ENCODE measurements at places on chromosomes 16 and 17.
A peak's percentile ranks its signal among the peaks of the same experiment; 100 is the strongest.

DNA sequence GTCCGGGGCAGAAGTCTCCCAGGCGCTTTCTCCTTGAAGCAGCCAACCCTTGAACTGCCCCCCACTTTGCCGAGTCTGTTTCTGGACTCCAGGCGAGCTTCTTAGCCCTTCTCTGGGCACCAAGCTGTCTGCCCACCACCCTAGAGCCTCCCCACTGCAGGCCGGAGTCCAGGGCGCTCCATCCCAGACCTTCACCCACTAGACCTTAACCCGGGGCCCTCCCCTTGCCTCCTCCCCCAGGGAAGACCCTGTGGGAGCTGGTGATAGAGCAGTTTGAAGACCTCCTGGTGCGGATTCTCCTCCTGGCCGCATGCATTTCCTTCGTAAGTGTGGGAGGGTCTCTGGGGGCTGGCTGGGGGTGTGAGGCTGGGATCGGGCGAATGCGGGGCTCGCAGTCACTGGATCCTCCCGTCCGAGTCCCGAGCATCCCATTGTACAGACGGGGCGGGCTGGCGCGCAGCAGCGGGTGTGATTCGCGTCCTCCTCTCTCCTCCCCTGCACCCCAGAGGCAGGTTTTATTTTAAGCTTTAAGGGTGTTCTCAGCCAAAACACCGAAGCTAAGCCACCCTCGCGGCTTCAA, 1.1 kb downstream of the ATP2A1 start:
- peak; percentile 70 for DNase-seq

- no peak for DNase-seq
Measured at GRCh38 chr16:75593825-75594820, 27.9 kb downstream of the GABARAPL2 start.

DNA sequence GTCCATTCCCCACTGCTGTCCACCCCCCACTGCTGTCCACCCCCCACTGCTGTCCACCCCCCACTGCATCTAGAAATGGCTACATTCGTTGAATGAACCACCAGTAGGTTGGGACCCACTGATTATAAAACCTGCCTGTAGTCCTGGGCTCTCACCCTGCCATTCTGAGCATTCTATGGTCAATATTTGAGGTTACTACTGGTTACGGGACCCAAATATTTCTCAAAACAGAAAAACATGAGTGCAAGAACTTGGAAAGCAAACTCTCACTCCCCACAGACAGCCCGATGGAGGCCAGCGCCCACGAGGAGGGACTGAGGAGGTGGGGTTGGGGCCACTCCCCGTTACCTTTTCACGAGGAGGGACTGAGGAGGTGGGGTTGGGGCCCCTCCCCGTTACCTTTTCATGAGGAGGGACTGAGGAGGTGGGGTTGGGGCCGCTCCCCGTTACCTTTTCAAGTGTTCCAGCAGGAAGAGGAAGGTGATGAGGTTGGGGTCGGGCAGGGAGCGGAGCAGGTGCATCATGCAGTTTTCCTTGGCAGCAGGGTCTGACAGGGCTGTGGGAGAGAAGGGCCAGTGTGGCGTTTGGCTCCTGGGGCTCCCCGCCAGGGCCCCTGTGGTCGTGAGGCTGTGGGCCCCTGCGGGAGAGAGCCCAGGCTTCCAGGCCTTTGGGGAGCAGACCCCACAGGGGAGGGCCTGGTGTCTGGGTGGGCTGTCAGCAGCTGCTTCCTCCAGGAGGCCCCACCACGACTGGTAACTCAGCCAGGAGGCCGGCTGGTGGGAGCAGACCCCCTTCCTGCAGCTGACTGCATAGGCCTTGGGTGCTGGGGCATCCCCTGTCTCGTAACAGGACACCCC, 12.5 kb downstream of the TIMM22 start:
- no peak for DNase-seq

DNA sequence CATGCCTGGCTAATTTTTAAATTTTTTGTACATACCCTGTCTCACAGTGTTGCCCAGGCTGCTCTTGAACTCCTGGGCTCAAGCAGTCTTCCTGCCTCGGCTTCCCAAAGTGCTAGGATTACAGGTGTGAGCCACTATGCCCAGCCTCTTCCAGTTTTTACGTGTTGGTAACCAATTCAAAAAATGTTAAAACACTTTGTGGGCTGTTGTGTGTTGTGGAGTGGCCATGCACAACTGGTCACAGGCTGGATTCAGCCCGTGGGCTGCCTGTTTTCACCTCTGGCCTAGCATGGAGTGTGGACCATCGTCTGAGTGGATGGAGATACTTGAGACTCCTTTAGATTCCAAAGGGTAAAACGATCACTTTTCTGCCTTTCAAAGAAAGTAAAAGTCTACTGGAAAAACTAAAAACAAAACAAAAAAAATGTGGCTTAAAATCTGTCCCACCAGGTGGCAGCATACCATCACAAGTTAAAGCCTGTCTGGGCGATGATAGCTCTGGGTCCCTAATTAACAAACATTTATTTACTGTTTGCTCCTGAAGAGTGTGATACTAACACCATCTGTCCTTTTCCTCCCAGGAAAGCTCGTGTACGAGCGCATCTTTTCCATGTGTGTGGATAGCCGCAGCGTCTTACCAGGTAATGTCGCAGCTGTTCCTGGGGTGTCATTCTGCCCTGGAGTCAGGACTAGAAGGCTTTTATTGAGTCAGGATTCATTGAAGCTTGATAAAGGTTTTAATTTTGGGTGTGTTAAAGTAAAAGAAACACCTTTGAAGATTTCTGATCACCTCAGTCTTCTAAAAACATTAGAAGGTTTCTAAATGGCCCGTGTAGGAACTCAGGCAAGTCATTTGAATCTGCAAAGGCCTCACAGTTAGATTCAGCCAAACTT, 45.8 kb downstream of the VPS35L start:
- DNase-seq, result peak; percentile 5

- DNase-seq, result no peak
Measured at GRCh38 chr17:57636985-57637665, 108.0 kb downstream of the CCDC182 start.

DNA sequence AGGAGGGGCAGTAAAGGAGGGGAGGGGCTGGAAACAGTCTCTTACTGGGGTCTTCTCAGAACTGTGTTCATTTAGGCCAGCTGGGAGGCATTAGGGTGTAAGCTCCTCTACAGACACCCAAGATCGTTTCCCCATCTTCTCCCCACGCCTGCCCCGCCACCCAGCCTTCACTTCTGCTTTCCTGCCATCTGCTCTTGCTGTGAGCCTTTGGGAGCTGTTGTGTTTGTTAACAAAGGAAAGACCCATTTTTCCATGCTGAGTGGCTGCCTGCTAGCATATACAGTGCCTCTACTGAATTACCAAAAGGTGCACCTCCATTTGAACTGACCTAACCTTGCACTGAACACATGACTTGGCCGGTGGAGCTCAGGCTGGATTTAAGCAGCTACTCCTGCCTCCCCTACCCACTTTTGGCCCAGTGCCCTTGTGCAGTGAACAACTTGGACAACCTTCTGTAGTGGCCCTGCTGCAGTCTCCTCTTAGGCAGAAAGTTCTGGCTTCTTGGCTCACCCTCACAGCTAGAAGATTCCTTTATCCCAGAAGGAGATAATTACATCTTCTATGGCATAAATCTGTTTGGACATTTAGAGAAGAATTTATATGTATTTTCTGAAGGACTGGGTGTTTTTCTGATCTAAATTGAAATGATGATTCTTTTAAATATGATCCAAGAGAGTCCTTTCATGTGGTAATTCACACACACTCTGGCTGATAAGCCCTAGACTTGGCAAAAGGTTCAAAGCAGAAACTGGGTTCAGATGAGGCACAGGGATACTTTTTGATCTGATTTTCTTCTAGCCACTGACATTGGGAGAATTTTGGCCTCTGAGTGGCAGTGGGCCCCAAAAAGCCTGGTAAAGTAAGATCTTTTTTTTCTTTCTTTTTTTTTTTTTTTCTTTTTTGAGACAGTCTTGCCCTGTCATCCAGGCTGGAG, 81.9 kb upstream of the HNF1B start:
- DNase-seq, result no peak

GRCh38 chr16:69188236-69188549, 1.2 kb downstream of the SNTB2 start:
- DNase-seq, result no peak

- no peak for DNase-seq
Measured at GRCh38 chr16:11836650-11837244, 14.6 kb downstream of the RSL1D1 start.

DNA sequence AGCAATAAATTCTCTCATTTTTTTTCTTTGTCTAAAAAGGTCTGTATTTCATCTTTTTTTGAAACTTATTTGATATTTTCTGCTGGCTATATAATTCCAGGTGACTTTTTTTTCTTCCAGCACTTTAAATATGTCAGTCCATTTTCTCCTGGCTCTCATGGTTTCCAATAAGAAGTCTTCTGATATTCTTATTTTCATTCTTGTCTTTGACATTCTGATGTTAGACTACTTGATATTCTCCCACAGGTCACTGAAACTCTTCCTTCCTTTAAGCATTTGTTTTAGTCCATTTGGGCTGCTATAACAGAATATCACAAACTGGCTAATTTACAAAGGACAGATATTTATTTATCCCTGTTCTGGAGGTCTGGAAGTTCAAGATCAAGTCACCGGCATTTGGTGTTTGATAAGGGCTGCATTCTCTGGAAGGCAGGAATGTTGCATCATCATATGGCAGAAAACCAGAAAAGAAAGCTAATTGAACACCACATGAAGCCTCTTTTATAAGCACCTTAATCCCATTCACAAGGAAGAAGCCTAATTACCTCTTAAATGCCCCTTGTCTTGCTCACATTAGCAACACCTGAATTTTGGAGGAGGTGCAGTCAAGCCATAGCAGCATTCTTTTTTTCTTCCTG, 242.1 kb upstream of the TNRC6C start:
- no peak for DNase-seq

DNA sequence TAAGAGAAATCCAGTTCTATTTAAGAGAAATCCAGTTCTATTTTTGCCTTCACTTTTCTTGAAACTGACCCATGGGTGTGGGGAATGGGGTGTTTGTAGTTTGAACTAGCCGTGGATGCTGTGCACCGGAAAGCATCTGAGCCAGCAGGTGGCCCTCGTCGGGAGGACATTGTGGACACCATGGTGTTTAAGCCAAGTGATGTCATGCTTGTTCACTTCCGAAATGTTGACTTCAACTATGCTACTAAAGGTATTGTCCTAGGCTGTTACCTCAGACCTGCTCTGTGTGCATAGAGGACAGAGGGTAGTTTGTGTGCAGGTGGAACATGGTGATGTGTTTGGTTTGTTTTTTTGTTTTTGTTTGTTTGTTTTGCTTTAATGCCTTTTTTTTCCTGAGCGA, 3.3 kb downstream of the ATXN2L start:
- DNase-seq, result peak; percentile 33

GRCh38 chr17:13478326-13478830, 123.4 kb downstream of the HS3ST3A1 start:
- no peak for DNase-seq

DNA sequence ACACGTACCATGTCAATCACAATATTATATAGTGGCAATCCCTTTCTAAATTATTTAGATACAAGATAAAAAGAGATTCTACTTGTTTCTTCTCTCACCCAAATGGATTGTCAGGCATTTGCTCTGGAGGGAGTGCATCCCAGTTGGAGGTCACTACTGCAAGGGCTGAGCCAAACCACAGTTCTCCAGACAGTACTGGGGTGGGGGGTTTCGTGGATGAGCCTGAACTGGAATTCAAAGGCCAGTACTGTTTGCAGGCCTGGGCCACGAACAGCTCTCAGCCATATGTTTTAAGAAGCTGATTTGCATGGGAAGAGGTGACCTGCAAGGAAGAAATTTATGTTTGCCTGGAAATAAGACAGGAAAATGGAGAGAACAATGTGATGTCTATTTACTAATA, 314.9 kb downstream of the PMP22 start:
- DNase-seq, result no peak

- no peak for DNase-seq
Measured at GRCh38 chr17:43974382-43975266, 20.9 kb upstream of the PYY start.

GRCh38 chr17:40192961-40193360, 15.7 kb downstream of the RAPGEFL1 start:
- no peak for DNase-seq

- DNase-seq, result no peak
Measured at GRCh38 chr16:31149332-31149731, 534 bp downstream of the PRSS36 start.

GRCh38 chr17:382644-383533, 30.3 kb upstream of the RPH3AL start:
- no peak for DNase-seq

- DNase-seq, result no peak
Measured at GRCh38 chr16:12170103-12171040, 193.8 kb downstream of the SNX29 start.

GRCh38 chr16:78794581-78795250, 695.3 kb downstream of the WWOX start:
- DNase-seq, result no peak

- no peak for DNase-seq
Measured at GRCh38 chr17:71327376-71328059, 793.3 kb upstream of the SOX9 start.

DNA sequence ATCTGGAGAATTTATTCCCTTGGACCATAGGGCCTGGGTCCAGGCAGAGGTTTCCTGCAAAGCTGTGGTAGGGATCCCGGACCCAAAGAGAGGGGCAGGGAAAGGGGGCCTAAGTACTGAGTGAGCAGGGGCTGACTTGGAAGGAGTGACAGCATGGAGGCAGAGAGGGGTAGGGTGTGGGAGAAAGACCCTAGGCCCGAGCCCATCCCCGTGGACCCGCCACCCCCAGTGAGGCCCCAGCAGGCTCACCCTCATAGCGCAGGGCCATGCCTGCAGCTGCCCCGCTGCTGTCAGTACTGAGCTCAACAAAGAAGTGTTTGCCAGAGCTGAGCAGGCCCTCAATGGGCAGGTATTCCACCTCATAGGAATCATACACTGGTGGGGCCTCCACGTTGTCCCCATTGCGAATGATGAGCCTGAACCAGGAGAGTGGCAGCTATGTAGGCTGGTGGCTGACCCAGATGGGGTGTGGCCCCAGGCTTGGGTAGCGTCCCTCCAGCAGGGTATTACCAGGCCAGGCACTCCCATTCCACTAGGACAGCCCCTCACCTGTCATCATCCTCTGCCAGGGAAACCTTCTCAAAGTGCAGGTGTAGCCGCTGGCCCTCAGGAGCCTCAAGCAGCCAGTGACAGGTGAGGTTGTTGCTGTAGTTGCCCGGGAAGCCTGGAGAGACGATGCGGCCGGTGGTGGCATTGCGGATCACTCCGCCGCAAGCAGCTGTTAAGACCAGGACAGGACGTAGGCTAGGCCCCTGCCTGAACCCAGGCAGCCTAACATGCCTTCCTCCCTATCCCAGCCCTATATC, 9.1 kb upstream of the PHF12 start:
- no peak for DNase-seq

GRCh38 chr17:35812456-35812855, 3.2 kb downstream of the TAF15 start:
- no peak for DNase-seq
